CD4-positive, alpha-beta T cell treated with Interleukin-2 at 100 ng/mL for 4 hours (primary cell): ENCODE measurements at places on chromosomes 3 and 15.
A peak's percentile ranks its signal among the peaks of the same experiment; 100 is the strongest.

DNA sequence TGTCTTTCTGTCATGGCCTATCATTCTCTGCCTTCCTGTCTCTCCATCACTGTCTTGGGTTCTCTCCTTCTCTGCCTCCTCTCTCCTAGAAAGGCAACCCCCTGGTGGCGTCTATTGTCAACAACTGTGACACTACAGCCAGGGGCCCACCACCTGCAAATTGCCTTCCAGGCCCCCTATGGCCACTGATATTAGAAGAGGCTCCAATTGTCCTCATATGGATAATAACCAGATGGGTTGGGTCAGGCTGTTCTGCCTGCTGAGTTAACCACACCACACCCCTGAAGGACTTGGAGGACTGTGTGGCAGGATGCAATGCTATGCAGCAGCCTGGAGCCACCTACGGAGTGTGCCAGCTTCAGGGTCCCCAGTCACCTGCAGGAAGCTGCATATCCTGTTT is 665.0 kb downstream of the NTRK3 start:
- no peak for DNase-seq

DNA sequence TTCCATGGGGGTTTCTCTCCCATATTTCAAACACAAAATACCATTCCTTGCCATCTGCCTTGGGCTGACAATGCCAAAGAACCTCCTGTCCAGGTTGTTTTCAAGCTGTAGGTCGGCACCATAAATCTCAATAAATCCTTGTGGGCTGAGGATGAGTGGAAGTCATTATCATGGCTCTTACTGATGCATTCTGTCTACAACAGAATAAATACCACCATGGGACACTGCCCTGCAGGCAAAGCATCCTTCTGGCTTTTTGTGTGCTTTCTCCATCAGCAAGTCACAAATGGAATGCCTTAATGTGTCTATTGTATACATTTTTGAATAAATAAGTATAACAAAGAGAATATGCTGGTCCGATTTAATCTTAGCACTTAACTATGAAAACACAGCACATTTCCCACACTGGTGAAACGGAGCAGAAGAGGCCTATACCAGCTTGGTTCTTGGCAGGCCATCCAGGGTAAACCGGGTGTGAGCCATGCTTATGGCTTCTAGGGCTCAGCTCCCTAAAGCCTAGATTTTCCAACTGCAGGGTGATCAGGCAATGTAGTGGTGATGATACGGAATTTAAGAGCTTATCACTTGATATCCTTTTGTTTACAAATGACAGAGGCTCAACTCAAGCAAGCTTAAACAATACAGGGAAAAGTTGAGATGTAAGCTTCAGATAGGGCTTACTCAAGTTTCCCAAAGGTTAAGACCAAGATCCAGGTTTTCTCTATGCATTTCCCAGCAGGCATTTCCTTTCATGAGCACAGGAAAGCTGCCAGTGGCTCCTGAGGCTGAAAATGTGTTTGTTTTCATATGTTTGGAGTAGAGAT is 133.2 kb upstream of the LRTM1 start:
- DNase-seq: no peak

GRCh38 chr3:190265796-190266195 is 56.5 kb downstream of the CLDN1 start:
- no peak for DNase-seq

- DNase-seq: no peak
Measured at GRCh38 chr15:44811337-44811736, 75.0 kb downstream of the TRIM69 start.

DNA sequence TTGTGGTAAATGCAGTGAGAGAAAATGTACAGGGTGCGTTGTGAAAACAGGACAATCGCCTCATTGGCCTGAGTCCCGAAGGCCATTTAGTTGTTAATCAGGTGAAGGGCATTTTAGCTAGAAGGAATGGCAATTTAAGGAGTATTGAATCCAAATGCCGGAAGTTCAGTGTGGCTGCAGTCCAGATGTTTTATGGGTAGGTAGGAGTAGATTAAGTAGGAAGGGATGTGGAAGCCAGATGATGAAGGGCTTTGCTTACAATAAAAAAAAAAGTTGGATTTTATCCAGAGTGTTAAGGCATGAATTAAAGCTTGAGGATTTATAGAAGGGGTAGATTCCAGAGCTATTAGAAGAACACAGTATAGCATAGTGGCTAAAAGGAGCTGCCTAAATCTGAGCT is 572.7 kb downstream of the NLGN1 start:
- no peak for DNase-seq

GRCh38 chr3:102156426-102156825 is 278.4 kb upstream of the ZPLD1 start:
- DNase-seq: no peak

- peak; percentile 25 for DNase-seq
Measured at GRCh38 chr3:53938645-53939044, 47.0 kb upstream of the SELENOK start.
